Stimulated activated CD4-positive, alpha-beta T cell treated with anti-CD3 and anti-CD28 coated beads, Interleukin-1b, Interleukin-23, amount 100 ng/mL, for 1 hour (primary cell): ENCODE measurements at places on chromosomes 16 and 17.

DNA sequence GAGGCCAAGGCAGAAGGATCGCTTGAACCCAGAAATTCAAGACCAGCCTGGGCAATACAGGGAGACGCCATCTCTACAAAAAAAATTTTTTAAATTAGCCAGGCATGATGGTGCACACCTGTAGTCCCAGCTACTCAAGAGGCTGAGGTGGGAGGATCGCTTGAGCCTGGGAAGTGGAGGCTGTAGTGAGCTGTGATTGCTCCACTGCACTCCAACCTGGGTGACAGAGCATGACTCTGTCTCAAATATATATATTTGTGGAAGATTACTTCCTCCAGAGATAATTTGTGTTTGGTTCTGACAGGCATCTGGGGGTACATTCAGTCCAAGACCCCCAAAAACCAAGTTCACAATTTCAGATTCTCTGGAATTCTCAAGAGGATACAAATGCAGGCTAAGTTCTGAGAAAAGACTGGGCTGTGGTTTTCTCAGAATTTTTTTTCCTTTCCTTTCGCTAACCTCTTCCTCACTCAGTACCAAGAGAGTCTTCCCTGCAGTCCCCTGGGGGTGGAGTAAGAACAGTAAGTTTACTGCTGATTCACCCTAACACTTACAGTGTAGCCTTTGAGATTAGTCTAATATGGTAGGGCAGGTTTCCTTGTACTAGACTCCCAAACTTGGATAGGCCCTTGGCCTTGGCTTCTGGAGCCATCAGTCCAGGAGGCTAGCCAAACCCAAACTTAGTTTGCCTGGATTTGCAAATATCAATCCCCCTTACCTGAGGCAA is 15.1 kb downstream of the GSDMB start:
- no peak for DNase-seq

GRCh38 chr17:37737971-37738370 is 6.9 kb downstream of the HNF1B start:
- DNase-seq, result no peak

DNA sequence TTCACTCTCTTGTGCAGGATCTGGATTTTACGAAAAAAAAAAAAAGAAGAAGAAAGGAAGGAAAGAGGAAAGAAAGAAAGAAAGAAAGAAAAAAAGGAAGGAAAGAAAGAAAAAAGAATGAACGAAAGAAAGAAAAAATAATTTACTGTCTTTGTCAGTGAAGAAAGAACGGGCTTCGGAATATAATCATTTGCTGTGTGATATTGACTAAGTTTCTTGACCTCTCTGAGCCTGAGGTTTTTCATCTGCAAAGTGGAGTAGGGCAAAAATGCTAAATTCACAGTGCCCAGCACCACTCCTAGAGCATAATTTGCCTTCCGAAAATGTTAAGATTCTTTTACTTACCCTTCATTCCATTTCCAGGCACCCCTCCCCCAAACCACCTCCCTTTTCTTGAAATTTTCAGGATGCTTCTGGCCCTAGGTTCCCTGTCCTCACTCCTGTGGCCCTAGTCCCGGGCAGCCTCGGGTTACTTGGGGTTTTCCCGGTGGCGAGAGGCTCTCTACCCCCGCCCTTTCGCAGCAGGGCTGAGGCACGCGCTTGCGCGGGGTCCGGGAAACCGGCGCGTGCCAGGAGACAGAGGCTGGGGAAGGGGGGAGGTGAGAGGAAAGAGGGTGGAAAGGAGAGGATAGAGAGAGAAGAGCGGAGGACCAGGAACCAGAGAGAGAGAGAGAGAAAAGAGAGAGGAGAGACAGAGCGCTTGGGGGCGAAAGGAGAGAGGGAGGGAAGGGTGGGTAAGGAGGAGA is at the start of gene CNTNAP1:
Gene CNTNAP1, plus strand, starts transcription at position 556 of the 746 bp plus-strand sequence. CDS start 299 bp downstream, outside the sequence.
- DNase-seq, result no peak

GRCh38 chr17:55144518-55144917 is 120.2 kb upstream of the HLF start:
- DNase-seq, result no peak

- DNase-seq, result no peak
Observed at GRCh38 chr17:78738278-78738677, 43.8 kb downstream of the CYTH1 start.

DNA sequence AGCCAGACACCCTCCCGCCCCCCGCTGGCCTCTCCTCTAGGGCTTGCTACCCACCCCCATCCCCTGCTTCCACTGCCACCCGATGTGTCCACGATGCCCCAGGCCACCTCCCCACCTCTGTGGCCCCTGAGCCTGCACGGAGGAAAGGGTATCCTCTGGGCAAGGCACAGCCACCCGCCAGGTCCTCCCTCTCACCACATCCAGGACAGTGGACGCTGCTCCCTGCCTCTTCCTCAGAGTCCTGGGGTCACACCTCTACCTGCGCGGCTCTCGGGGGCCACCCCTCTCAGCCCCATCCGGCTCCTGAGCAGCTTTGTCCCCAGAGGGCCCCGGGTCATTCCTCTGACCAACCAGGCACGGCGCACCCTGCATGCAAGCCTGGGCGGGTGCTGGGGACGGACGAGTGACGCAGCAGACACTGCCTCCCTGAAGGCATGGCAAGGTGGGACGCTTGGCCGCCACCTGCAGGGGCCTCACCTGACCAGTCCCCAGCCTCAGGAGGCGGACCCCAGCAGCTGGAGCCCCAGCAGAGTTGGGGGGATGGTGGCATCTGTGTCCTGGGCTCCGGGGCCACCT is 24.8 kb downstream of the FLYWCH1 start:
- no peak for DNase-seq

- no peak for DNase-seq
Observed at GRCh38 chr16:1347286-1347855, 4.3 kb downstream of the TSR3 start.

DNA sequence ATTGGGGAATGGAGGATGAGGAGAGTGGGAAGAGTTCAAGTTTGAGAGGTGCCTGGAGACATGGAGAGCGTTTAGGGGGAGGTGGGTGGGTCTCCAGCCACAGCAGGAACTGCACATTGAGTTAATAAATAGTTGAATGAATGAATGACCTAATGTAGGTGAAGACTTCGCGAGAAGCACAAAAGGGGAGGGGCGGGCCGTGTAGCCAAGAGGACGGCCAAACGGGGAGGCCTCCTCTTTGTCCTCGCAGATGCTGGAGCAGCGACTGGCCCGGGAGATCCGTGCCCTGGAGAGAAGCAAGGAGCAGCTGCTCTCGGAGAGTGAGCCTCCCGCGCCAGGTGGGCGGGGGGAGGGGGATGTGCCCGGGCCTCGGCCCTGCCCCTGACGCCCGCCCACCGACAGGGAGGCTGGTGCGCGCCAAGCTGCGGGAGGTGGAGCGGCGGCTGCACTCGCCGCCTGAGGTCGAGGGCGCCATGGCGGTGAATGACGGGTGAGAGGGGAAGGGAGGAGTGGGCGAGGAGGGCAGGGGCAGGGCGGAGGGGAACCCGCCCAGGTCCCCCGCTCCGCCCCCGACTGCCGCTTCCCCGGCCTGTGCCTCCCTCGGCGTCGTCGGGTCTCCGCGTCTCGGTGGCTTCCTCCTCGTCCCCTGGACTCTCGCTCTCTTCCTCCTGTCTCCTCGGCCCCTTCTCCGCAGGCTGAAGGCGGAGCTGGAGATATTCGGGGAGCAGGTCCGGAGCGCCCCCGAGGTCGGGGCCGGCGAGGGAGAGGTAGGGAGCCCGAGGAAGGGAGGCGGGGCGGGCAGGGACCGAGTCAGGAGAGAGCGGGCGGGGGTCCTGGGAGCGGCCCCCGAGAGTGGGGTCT is 12.9 kb downstream of the SYCE1L start:
- DNase-seq, result peak; percentile 23
